ENCODE measurements at places on chromosomes 5 and 9.

DNA sequence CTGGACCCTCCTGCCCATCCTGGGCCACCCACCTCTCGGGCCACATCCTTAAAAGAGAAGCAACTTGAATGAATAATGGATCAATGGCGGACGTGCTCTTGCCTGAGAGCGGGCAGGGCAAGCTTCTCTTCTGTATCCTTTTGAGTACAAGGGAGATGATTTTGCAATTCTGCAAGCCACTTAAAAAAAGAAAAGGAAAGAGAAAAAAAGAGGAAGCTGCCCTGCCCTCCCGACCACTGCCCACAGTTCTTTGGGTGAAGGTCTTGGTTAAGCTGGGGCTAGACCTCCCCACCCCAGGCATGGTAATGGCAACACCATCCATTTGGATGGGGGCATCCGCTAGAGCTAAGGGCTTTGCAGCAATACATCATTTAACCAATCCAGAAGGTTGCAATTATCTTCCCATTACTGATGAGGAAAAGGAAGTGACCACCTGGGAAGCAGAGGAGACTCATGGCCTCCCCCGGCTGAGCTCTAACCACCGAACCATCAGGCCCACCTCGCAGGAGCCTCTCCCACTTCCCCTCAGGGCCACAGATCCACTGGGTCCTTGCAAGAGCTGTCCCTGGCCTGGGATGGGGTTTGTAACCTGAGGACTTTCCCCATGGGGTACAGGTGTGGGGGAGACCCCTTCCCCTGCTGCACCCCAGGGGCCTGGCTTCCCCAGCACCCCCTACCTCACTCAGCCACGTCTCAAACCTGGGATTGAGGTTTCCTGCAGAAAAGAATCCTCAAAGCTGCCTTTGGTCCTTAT lies 27.8 kb upstream of the LAMC3 start:
- DNase-seq: no peak

GRCh38 chr9:70152350-70152749 lies 106.4 kb upstream of the SMC5 start:
- DNase-seq: no peak

DNA sequence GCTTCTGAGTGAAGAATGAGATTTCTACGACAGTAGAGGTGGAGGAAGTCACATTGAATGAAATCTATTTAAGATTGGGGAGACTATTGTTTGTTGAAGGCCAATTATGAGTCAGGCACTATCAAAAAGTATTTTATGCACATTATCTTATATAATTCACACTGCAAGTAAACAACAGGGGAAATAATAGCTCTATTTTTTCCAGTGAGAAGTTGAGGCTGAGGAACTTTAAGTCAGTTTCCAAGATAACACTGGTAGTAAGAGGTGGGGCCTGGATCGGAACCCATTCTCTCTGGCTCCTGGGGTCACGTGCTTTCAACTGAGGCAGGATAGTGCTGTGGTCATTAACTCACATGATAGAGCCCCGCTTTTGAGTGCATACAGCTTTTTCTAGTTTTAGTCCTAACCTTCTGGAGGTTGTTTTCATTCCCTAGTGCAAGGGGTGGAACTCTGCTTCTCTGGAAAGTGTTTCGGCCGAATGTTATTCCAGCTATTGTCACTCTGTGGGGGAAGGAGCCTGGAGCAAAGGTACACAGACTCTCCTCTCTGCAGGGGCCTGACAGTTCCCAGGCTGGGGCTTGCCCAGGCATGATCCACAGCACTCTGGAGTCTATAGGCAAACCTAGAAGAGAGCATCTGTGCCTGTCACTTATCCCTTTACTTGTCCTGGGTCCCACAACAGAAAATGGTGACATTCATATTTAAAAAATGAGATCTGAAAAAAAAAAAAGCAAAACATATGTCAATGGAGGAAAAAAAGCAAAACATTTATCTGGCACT lies 352.4 kb upstream of the ACTBL2 start:
- peak; percentile 29 for DNase-seq

DNA sequence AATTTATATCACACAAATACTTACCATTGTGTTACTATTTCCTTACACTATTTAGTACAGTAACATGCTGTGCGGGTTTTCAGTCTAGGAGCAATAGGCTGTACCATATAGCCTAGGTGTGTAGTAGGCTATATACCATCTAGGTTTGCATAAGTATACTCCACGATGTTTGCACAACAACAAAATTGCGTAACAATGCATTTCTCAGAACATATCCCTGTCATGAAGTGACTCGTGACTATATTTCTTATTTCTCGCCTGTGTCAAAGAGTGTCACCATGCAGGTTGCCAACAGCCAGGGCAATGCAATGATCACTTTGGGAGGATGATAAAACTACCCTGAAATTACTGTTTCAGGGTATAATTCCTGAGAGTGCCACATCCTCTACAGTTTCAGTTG lies 65.6 kb upstream of the CD180 start:
- no peak for DNase-seq

DNA sequence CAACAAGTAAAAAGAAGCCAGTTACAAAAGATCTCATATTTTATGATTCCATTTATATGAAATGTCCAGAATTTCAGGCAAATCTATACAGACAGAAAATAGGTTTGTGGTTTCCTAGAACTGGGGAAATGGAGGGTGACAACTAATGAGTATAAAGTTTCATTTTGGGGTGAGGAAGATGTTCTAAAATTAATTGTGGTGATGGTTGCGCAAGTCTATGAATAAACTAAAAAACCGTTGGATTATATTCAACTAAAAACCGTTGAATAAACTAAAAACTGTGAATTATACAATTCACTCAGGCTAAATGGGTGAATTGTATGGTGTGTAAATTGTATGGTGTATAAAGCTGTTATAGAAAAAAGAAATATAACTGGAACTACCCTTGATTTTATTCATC lies 47.6 kb downstream of the ADAMTS6 start:
- DNase-seq: no peak

DNA sequence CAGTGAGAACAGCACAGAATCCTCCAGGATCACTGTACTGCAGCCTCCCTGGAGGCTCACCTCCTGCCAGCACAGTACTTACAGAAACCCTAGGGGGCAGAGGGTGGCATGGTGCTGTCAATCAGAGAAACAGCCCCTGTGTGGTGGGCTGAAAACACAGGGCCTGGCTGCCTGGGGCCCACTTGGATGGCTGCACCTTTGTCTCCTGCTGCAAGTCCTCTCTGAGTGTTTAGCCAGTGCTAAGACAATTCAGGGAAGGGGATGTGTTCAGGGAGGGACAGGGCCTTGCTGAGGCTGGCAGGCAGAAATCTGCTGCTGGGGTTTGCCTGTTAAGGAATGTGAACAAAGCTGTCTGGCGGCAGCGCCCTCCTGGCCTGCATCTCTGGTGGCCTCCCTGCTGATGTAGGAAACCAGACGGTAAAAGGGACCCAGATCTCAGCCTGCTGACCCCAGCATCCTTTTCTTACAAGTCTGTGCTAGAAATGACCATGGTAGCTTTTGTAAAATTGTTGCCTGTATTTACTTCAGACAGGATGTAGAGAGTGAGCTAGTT lies 39.5 kb downstream of the PRRC2B start:
- peak; percentile 28 for DNase-seq

GRCh38 chr5:159956074-159956473 lies 39.8 kb downstream of the ADRA1B start:
- no peak for DNase-seq

DNA sequence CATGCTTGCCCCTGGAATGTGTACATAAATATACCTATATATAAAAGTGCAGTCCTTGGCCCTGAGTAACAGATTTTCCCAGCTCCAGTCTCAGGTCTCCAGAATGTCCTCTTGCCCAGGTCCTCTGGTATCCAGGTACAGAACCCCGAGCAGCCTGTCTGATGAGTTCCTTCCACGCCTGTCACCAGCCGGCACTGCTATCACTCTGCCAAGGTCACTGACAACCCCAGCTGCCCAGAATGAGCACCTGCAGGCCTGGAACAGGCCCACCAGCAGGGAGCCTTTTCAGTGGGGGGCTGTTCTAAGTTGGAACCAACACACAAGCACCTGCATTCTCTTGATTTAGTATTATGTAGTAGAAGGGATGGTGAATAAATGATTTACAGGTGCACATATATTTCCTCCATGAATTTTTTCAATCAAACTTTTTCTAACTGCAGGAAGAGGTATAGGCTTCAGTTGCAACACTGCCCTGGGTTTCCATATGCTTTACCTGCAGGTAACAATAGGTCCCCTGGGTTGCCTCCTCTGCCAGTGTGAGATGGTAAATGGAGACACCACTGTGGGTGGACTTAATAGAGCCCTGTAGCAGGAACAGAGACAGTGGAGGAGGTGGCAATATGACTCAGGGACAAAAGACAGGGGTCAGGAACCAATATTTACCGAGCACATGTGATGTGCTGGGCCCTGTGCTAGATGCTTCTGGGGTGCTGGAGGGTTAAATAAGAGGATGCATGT lies 291.9 kb downstream of the SPOCK1 start:
- no peak for DNase-seq

DNA sequence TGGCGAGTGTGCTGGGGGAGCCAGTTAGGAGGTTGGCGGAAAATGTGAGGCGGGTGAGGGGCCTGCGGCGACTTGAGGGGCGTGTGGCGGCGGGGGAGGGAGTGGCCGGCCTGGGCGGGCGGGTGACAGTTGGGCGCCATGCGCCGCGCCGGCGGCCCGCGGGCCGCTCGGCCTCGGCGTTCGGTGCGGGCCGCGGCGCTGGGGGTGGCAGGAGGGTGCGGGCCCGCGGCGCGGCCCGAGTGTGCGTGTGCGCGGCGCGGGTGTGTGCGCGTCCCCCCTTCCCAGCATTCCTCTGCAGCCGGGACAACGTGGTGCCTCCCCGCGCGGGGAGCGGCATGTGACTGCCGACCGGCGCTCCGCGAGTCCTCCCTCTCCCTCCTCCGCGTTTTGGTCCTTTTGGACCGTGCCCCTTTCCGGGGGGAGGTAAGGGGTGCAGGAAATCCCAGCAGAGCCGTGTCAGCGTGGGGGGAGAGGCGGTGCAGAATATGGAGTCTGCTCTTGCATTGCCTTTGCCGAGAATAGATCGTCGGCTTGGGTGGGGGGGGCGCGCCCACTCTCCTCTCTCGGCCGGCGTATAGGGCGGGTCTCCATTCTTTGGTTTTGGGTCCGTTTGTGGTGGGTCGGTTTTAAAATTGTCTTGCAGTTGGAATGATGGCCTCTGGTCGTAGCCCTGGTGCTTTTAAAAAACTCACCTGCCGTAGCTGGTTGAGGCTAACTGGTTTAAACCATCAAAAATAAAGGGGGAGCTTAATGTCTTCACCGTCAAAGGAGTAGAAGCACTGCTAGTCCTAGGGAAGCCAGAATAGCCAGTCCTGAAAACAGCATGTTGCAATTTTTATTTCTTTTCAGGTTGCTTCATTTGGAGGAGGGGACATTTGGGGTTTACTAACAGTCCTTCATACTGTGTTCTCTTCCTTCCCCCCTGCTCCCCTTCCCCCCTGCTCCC lies 2.0 kb downstream of the LARP1 start:
- peak; percentile 57 for DNase-seq
